ENCODE measurements at places on chromosomes 11 and 22.
A peak's percentile ranks its signal among the peaks of the same experiment; 100 is the strongest.

DNA sequence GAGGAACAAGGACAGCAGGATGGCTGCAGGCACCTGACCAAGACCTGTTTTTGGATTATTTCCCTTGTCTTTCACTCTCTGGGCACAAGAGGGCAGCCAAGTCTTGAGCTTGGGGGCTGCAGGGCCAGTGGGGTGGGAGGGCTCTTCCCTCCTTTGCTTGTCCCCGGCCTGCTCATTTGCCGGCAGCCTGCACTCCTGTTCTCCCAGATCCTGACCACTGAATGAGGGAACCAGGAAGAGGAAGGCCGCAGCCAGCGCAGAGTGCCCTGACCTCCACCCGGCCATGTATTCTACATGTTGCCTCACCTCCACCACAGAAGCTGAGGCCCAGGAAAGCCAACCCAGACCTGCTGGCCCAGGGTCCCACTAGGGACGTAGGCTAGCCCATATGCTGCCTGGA is 15.5 kb upstream of the NNMT start:
- peak; percentile 61 for DNase-seq

- DNase-seq: no peak
Measured at GRCh38 chr11:15119352-15119751, 4.6 kb downstream of the INSC start.

GRCh38 chr22:29199702-29200400 is 5.8 kb upstream of the EMID1 start:
- no peak for DNase-seq

DNA sequence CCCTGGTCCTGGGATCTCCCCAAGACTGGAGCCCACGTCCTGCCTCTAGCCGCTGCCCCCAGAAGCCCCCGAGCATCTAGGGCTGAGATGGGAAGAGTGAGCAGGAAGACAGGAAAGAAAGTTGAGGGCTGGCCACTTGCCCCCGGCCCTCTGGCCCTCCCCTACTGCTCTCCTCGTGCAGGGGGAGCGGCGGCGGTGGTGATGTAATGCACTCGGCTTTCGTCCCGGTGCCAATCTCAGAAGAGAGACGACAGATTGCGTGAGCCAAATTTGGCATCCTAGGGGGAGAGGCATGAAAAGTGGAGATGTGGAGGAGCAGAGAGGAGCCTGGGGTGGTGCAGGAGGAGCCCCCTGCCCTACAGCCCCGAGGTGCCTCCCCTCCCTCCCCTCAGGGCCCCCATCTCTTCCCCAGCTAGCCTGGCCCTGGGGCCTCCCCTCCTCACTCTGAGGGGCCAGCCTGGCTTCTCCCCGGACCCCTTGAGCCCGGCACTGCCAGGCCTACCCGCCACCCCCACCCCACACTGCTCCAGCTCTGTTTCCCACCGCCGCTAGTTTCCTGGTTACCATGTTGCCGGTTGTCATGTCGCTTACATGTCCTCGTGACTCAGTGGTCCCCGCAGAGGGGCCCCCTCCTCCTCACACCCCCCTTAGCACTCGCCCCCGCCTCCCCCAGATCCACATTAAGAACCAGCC is 2.5 kb downstream of the KCNJ4 start:
- no peak for DNase-seq

GRCh38 chr11:114194702-114195101 is 101.5 kb upstream of the NNMT start:
- DNase-seq: no peak

Measured in hematopoietic multipotent progenitor cell treated with erythropoietin and hydrocortisone succinate and interleukin-3 and kit ligand, for 6 days (in vitro differentiated cells).